ENCODE measurements at places on chromosomes 7 and 10. TPM values are rescaled to one million over a fixed set of nuclear protein-coding genes. Genes with fewer than 3 reads are reported as not detected.

DNA sequence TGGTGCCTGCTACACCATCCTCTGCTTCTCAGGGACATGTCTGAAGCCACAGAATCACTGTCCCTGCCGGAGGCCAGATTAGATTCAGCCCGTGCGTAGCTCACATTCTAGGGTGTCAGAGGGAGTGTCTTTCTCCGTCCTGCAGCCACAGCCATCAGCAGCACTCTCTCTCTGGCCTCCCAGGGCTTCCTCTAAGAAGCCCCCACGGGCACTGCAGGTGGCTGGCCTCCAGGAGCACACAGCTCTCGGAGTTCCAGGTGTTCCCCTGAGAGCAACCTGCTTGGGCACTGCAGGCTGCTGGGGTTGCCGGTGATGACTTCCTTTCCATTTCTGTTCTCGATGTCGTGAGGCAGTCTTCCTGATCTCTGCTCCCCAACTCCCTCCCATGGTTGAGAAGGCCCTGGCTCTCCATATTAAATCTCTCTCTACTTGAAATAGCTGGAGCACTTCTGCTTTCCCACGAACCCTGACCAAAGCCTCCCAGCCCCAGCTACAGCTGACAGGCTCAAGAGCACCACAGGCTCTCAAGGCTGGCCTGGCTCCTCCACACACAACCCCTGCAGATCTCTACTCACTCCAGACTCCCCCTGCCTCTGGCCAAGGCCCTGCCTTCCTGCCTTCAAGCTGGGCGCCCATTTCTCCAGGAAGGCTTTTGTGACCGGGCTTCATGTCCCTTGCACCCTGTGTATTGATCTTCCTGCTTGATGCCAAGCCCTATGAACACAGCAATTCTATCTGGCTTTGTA, 49.0 kb upstream of the TMEM72 start:
- DNase-seq, result no peak

DNA sequence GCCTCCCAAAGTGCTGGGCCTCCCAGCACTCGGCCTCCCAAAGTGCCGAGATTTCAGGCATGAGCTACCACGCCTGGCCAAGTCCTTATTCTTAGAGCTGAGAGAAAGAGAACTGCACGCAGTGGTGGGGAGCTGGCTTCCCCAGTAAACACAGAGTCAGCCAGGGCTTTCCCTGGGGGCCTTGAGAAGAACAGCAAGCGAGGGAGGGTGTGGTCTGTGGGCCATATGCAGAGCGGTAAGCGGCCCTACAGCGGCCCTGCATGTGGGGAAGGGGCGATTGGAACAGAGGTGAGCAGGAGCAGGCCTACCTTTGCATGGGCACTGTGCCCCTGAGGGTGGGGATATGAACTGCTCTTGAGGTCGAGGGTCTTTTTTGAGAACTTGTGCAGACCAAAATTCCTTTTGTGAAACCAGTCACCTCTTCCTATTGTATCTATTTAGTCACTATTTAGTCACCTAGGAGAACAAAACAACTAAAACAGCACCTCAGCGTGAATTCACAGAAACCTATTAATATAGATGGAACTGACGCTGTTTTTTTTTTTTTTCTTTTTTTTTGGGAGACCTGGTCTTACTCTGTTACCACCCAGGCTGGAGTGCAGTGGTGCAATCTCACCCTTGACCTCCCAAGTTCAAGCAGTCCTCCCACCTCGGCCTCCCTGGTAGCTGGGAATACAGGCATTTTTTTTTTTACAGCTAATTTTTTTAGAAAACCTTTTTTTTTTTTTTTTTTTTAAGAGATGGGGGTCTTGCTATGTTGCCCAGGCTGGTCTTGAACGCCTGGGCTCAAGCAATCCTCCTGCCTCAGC, 36.9 kb upstream of the SH2D4B start:
- no peak for DNase-seq

The MTPN gene
- 92.1 TPM for polyA plus RNA-seq

- peak; percentile 16 for DNase-seq
These were observed 380.9 kb downstream of the LRRTM3 start for GRCh38 chr10:67306588-67307205.

GRCh38 chr7:155282671-155283070, 15.0 kb upstream of the INSIG1 start:
- no peak for DNase-seq

The PLAU gene
- polyA plus RNA-seq, result 19.6 TPM

DNA sequence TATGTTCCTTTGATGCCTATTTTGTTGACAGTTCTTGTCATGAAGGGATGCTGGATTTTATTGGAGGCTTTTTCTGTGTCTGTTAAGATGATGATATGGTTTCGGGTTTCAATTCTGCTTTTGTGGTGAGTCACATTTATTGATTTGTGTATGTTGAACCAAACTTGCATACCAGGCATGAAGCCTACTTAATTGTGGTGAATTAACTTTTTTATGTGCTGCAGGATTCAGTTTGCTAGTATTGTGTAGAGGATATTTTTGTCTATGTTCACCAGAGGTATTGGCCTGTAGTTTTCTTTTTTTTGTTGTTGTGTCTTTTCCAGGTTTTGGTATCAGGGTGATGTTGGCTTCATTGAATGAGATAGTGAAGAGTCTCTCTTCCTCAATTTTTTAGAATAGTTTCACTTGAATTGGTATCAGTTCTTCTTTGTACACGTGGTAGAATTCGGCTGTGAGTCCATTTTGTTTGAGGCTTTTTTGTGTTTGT, 345.9 kb downstream of the KIF20B start:
- no peak for DNase-seq

DNA sequence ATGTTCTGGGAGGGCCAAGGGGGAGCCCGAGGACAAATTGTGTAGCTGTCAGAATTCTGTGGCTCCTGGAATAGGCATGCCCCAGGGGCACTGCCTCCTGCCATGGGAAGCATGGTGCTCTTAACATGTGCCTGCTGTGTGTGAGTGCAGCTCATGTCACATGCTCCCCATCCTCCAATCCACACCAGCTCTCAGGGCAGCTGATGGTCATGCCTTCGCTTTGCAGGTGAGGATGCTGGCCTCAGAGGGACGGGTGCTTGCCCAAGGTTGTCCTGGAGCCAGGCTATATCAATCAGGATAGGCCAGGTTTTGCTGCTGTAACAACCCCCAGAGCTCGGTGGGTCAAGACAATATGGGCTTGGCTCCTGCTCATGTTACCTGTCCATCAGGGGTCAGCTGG, 303.4 kb downstream of the RPS24 start:
- no peak for DNase-seq

DNA sequence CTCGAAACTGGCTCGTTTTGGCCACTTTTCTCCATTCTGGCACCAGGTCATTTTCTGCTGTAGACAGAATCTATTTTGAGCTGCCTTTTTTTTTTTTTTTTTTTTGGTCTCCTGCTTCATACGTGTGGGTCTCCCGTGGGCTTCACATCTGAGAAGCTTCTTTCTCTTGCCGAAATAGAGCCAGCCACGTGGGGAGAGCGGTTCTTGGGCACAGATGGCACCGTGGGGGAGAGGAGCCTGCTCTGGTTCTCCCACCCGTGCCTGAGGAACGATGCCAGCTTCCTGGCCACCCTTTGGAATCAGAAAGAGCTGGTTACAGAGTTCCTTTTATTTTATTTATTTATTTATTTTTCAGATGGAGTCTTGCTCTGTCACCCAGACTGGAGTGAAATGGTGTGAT, 48.7 kb upstream of the OCM2 start:
- DNase-seq, result no peak

The ARL5B gene
- polyA plus RNA-seq, result 39.1 TPM

Measured in large intestine (tissue), 12 donors.